ENCODE measurements at places on chromosomes 7 and 10.

- no peak for DNase-seq
Observed at GRCh38 chr7:28647076-28647421, 234.7 kb downstream of the CREB5 start.

DNA sequence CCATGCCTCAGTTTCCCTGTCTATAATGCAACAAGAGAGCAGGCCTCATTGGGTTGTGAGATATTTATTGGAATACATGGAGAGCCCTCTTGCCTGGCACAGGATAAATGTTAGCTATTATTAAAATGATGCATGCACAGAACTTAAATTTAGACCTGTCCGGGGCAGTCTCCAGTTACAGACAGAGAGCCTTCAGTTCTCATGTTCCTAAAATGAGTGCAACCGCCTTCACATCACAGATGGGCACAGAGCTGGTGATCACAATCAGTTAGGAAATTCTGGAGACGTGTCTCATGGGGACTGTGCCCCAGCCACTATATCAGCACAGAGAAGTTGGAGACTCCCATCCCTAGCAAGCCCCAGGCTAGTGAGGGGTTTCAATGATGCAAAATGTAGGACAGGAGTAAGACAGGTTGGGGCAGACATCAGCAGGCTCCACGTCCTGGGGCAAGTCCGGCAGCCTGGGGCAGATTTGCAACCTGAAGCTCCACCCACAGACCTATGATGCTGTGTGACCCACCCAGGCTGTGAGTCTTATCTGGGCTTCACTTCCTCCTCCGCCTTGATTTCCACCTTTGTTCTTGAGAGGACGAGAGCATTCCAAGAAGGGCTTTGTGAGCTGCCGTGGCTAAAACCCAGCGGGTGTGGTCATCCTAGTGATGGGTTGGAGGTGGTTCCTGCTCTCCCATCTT is 49.4 kb downstream of the CXCL12 start:
- DNase-seq, result no peak

- DNase-seq, result no peak
Observed at GRCh38 chr10:131533846-131534526, 222.5 kb upstream of the TCERG1L start.

GRCh38 chr7:108430664-108431063 is 25.6 kb downstream of the NRCAM start:
- DNase-seq, result no peak

- no peak for DNase-seq
Observed at GRCh38 chr7:85191383-85191782, 4.5 kb upstream of the SEMA3D start.

DNA sequence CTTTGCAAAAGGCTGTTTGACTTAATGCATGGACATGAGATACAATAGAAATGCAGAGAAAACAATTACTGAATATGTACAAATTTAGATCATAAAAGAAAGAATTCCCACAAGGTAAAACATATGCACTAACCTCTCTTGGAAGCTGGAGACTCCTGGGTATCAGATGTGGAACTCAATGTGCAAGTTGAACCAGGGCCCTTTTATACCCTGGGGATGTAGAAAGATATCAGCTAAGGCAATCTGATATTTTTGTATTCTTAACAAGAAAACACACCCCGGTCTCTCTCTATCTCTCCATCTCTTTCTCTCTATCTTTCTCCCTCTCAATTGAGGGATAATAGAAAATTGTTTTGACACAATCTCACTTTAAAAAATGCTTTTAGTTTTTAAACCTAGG is at the start of gene IDI2:
TSS of gene IDI2 (minus strand) at position 177 of the 400 bp plus-strand sequence. CDS start 1,136 bp downstream, outside the sequence.
- DNase-seq, result no peak

GRCh38 chr10:103284170-103284569 is 7.2 kb downstream of the INA start:
- no peak for DNase-seq

DNA sequence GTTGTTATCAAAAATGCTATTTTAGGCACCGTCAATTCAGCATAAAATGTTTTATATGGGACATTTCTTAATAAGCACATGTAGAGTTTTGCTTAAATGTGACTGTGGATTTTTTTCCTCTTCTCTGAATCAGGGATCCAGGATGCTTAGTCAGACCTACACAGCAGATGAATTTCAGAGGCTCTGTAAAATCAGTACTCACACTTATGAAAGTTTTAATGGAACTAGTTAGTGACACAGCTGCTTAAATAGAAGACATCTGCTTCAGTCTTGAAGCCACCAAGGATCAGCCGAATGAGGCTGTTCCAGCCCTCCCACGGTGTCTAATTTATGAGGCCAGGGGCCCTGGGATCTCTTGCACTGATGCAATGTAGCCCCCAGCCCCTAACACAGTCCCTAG is 136.0 kb downstream of the MYOF start:
- no peak for DNase-seq

DNA sequence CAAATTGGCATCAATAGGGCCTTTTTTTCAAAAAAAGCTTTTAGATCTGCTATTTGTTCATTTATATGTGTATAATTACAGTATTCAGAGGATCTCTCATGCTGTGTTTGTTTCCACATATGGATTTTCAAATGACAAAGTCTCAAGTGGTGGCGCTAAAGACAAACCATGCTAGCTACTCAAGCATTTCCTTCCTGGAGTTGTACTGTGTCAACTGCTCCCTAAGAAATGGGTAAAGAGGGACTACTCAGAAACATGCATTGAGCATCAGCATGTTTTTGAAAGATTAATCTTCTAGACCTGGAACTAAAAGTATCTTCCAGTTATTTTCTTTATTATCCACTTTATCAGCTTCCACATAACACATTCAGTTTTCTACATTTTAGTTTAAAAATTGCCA is 12.7 kb downstream of the CNTNAP2 start:
- no peak for DNase-seq

DNA sequence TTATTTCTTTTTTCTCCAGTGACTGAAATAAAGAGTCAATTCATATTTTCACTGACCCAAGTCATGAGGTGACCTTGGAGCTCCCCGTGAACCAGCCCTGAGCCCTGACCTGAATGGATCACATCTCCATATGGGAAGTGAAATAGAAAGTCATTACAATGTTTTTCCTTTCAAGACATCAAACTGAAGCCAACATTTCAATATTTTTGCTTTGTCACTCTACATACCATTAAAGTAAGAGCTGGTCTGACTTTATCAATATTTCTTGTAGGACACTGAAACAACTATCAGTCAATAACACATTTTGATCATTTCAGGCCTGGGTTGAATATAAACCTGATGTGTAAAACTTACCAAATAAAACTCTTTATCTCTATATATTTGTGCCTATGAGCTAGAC is 249.8 kb upstream of the PHF14 start:
- DNase-seq, result no peak

DNA sequence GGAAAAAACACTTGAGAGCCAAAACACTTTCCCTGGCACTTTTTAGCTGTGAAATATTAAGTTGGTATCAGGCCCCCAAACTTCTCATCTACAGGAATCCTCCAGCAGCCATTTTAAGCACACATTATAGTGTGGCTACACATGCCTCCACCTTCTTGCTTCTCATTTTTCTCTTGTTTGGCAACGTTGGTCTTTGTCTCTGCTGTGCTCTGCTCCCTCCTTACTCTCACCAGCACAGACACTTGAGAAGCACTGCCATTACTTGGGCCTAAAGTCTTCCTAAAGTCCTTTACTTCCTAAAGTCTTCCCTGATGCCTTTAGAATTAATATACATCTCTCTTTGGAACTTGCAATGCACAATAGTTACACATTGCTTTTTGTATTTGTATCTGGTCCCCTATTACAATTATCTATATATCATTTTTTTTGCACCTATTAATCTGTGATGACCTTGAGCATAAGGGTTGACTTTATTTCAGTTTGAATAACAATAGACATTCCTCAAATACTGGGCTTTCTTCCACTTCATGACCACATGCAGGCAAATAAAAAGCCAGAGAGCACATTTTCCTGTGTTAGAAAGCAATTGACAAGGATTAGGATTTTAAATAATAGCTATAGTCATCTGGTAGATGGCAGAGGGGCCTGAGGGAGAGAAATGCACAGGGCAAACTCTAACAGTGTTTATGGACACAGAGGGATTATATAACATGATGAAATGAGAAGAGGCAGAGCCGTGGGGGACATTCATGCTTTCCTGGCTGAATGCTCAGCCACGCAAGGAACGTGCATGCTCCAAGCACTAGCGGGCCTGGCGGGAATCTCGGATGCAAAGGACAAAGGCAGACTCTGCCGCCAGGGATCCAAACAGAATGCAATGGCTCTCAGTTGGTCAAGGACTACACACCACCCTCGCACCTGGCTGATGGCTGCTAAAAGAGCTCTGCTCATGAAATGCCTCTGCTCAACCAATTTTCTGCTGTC is 99.3 kb downstream of the CDC14C start:
- DNase-seq, result no peak

- no peak for DNase-seq
Observed at GRCh38 chr7:88191911-88192310, 27.9 kb downstream of the SRI start.

DNA sequence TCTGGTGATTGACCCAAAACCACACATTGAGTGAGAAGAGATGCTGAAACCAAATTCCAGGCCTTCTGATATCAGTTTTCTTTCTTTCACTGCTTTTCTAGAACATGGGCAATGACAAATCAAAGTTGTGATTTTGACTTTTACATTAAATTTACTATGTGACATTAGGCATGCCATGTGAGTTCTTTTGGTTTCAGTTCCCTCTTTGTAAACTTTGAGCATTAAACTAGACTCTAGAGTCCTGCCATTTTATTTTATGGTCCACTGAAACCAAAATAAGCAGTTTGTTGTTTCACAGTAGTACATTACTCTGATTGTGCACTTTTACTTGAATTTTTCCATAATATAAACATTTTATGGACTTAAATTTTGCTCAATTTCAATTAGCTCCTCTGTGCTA is 381.1 kb upstream of the SEMA3D start:
- DNase-seq, result no peak

- DNase-seq, result peak; percentile 22
Observed at GRCh38 chr10:124354411-124355382, 64.0 kb downstream of the OAT start.

DNA sequence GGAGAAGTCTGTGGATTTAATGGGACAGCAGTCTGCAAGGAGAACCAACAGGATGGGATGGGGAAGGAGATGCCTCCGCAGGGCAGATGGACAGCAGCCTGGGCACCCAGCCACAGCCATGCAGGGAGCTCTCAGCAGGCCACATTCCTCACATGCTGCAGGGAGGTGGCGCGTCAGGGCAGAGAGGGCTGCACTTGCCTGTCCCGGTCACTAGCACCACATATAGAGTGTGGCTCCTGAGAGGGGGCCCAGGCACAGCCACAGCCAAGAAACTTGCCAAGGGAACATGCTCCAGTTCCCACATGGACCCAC is 86.8 kb upstream of the ZMIZ1 start:
- DNase-seq, result no peak

DNA sequence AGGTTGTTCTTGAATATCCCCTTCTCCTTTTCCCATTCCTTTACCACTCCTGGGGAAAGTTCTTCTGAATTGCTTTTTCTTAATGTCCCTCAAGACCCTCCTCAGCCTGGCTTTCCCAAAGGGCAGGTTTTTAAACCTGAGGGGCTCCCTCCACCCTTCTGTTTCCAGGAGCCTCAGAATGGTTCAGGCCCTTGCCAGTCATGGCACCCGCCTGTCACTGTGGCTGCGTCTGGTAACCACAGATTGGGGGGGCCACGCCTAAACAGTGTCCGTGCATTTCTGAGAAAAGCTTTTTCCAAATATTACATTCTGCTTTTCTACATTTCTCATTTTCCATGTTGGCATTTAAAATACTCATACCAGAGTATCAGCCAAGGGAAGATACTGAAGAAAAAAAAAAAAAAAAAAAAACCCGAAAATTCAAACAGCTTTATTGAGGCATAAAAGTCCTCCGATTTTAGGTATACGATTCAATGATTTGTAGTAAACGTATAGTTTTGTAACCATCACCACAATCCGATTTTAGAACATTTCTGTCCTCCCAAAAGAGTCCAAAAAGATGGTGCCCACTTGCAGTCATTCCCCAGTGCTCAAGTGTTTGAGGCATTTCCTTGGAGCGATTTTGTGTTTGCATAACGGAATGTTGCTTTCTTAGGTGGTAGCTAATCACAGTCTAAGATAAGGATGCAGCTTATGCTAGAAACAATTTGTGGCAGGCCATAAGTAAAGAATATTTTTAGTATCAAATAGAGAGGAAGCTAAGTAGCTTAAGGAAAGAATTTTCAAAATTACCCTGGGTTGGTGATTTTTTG is 22.1 kb downstream of the HKDC1 start:
- DNase-seq, result no peak

DNA sequence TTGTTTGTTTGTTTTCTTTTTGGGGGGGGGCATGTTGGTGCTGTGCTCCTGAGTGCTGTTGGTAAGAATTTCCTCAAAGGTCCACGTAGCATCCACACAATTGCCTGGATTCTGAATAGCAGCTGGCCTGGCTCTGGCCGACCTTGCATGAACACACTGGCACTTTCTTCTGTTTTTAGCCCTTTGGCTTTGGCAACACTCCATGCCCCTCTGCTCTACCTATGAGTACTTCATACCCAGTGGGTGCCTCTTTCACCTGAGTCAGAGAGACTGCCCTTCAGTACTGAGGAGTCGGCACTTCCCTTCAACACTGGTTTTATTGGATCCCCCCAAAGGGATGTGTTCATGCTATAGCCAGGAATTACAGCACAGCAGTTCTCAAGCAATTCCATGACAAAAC is 7.2 kb upstream of the NPVF start:
- no peak for DNase-seq

GRCh38 chr10:23522345-23522744 is 83.5 kb downstream of the OTUD1 start:
- no peak for DNase-seq

GRCh38 chr7:132199626-132200025 is 376.6 kb downstream of the PLXNA4 start:
- no peak for DNase-seq

GRCh38 chr7:11469028-11469745 is 362.8 kb downstream of the THSD7A start:
- no peak for DNase-seq

GRCh38 chr10:31773749-31774298 is 154.8 kb downstream of the ARHGAP12 start:
- no peak for DNase-seq

DNA sequence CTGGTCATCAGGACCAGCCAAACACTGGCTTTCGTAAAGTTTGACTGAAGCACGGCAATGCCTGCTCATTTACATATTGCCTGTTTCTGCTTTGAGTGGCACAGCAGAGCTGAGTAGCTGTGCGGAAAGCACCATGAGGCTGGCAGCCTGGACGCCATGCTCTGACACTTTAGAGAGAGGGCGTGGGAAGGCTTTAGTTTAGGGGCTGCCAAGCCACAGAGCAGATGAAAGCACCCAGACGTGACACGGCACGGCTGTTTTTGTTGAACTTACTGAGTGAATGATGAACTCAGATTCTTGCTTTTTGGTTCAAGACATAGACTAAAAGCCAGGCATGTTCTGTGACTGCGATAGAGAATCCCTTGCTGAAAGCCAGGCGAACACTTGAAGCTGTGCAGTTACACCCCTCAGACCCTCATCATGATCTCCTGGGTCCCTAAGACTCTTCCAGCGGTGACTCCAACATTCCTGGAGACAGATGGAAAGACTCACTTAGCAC is 182.1 kb downstream of the ZMYND11 start:
- DNase-seq, result no peak

DNA sequence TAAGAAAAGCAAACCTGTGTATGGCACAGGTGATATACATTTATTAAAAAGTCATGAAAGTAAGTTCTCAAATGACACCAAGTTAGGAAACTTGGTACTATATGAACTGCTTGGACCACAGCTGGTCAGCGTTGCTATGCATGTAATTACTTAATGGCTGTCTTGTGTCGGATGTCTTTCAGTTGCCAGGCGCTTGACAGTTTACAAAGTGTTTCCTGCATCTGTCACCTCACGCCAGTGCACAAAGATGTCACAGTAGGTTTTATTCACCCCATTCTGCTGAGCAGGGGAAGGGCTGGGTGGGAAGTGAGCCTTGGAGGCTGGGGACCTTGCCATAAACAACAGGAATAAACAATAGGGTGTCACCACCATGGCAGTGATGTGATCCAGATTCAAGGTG is 35.8 kb downstream of the ADAM12 start:
- no peak for DNase-seq
